Activated naive CD4-positive, alpha-beta T cell (primary cell): ENCODE measurements at places on chromosomes 16 and 17.

- no peak for DNase-seq
These were observed 1.3 kb upstream of the ALKBH5 start for GRCh38 chr17:18182110-18182977.

- peak; percentile 40 for DNase-seq
These were observed 29.3 kb downstream of the TLE7 start for GRCh38 chr16:71412270-71413160.

DNA sequence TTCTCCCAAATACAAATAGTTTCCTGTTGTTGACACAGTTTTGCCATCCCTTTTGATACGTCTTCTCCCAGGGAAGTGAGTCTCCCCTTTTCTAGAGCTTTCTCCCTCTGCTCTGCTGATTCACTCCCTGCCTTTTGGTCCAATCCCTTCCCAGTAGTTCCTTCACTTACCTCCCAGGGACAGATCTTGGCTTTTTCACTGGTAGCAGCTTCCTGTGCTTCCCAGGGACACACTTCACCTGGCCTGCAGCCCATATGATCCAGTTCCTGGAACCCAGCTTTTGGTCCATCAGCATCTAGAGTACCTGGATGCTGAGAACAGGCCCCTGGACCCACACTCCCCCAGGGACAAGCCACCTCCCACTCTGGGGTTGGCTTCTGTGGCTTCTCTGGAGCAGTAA, 15.8 kb downstream of the GPR179 start:
- DNase-seq: no peak

DNA sequence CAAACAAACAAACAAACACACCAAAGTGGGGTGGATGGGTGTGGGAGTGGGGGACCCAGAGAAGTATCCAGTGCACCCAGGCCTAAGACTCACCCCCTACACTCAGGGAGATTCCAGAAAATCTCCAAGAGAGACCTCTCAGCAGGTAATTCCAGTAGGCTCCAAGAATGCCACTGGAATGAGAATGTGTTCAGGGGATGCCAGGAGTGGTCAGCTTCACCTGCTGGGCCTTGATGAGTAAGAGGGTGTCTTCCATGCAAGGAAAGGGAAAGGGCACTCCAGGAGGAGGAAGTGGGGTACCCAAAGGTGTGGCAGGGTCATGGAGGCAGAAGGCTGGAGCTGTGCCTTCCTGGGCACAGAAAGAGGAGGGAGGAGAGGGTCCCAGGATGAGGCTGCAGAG, 9.9 kb downstream of the CDH1 start:
- no peak for DNase-seq

DNA sequence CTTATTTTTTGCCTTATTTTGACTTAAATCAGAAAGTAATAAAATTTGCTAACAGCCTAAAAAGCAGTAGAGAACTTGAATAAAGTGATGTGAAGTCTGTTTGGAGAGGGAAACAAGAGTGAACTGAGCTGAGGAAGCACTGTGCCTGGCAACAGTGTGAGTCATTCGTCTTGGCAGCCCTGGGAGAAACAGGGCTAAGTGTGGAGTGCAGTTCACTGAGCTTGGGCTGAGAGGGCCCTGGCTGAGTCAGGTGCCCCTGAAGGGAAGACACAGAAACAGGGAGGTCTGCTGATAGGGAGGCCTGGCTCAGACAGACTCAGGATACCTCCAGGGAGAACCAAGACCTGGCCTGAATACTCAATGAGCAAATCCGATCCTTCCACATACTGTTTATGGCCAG, 132.1 kb downstream of the HS3ST4 start:
- no peak for DNase-seq

DNA sequence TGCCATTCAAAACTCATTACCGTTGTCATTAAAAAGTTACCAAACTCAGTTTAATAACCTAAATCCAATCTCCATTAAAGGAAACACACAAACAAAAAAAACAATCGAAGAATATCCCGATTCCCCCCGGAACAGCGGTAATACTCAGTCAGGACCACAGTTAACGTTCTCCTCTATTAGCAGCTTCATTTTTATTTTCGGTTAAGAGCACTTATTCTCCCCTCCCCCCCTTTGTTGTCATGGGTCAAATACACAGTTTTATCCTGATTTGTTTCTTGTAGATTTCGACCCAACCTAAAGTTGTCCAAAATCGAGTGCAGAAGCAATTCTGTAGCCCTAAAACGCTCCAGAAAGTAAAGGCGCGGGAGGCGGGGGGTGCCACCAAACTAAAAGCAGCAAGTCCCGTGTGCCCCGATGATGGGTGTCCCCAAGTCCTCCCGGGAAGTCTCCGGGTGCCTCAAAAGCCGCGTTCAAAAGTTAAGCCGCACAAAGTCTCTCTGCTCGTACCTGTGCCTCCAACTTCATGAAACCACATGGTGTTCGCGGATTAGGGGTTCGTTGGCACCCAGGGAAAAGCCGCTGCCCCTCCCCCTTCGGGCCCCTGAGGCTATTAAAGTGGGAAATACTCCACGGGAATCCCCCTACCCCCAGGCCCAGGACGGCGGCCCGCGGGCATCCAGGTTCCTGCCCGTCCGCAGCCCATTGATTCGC, 996 bp downstream of the SUMO2 start:
- no peak for DNase-seq

GRCh38 chr16:67215706-67216105, 11.2 kb upstream of the TMEM208 start:
- DNase-seq: no peak

DNA sequence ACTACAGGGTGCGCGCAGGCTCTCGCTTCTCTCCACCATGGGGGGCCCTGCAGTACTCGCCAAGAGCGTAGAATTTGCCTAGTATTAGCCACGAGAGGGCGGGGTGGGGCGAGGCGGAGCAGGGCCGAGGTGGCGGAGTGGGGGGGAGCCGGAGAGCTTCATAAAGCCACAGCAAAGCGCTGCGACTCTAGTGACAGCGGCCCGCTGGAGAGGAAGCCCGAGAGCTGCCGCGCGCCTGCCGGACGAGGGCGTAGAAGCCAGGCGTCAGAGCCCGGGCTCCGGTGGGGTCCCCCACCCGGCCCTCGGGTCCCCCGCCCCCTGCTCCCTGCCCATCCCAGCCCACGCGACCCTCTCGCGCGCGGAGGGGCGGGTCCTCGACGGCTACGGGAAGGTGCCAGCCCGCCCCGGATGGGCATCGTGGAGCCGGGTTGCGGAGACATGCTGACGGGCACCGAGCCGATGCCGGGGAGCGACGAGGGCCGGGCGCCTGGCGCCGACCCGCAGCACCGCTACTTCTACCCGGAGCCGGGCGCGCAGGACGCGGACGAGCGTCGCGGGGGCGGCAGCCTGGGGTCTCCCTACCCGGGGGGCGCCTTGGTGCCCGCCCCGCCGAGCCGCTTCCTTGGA, at the start of gene TBX21:
Gene TBX21, plus strand, starts transcription at position 190 of the 627 bp plus-strand sequence. Its CDS starts 219 bp downstream, at position 409.
- peak; percentile 67 for DNase-seq

- no peak for DNase-seq
These were observed 12.5 kb upstream of the ATP2A3 start for GRCh38 chr17:3976675-3977171.

GRCh38 chr17:65677932-65678331, 116.5 kb upstream of the AXIN2 start:
- DNase-seq: no peak

- DNase-seq: no peak
These were observed 934 bp downstream of the PCTP start for GRCh38 chr17:55751720-55752250.

DNA sequence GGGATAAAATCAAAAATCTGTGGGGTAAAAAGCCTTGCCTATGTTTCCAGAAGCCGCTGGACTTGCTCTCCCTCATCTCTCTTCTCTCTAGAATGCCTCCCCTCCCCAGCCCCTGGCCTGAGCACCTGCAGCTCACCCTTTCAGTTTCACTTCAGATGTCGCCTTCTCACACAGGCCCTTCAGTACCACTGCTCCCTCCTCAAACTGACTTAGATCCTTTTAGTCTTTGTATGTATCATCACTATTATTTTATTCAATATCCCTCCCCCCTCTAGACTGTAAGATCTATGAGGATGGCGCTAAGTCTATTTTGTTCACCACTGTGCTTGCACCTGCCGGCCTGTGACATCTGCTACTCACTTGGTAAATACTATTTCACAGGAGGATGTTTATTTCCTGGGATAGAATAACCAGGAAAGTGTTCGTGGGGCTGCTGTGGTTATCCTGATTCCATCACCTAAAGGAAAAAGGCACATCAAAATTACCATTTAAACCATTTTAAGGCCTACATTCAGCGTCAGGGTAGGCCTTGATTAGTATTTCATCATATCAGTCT, 122.3 kb downstream of the MRTFB start:
- peak; percentile 7 for DNase-seq
